ENCODE measurements at places on chromosomes 5 and 9.

DNA sequence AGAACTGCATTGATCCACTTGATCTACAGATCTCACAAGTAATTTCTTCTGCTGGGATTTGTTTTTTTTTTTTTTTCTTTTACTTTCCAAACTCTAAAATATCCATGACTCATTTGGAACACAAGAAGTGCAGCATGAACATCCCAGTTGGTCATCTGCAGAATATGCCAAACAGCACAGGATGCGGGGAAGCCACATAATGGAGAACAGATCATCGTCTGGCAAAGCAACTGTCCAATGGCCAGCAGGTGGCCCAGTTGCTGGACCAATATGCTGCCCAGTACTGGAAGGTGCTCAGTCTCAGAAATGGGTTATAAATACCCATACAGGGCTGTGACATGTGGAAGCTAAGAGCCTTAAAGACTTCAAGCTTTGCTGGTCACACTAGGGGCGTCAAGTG lies 221.3 kb upstream of the TAS2R1 start:
- no peak for DNase-seq

GRCh38 chr5:64794053-64794770 lies 25.5 kb downstream of the CWC27 start:
- no peak for DNase-seq

- peak; percentile 78 for DNase-seq
Observed at GRCh38 chr9:128026255-128026772, 40.8 kb downstream of the NAIF1 start.

DNA sequence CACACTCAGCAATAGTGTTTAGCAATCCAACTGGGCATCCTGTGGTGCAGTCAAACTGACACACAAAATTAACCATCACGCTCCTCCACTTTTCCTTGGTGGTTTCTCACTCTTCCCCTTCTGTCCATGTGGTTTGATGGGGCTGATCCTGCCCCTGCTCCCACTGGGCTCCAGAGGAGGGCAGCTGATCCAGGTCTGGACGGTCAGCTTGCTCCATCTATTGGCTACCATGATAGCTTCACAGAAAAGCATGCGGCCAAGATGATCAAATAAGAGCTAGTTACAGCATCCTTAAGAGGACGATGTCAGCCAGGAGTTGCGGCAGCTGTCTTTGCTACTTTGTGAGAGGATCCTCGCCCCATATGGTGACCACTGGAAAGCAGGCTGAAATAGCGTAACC lies 29.6 kb upstream of the RANBP17 start:
- DNase-seq = no peak

DNA sequence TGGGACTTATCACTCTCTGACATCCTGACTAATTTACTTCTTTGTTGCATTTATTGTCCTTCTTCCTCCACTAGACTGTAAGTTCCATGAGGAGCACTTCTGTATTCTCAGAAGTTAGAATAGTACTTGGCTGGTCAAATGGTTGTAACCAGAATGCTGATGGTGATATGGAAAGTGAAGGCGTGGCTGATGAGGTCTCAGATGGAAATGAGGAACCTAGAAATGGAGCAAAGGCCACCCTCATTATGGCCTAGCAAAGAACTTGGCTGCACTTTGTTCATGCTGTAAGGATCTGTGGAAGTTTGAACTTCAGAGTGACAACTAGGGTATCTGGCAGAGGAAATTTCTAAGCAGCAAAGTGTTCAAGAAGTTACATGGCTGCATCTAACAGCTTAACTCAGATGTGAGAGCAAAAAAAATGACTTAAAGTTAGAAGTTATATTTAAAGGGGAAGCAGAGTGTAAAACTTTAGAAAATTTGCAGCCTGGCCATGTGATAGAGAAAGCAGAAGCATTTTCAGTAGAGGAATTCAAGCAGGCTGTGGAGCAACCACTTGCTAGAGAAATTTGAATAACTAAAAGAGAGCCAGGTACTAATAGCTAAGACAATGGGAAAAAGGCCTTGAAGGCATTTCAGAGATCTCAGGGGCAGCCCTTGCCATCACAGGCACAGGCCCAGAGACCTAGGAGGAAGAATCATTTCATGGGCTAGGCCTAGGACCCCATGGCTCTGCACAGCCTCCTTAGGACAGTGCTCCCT lies 14.9 kb upstream of the SLC22A5 start:
- no peak for DNase-seq

DNA sequence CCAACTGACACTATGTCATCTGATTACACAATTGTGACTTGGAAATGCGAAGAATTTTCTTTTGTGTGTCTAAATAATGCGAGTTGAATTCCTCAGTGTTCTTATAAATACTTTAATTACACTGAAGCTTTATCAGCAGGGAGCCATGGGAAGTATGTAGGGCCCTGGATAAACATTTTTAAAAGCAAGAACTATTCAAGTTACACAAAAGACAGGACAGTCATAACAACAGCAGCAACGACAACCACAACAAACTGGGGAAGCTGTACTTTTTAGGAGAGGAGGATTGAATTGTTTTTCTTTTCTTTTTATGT lies 250.3 kb upstream of the ZNF608 start:
- no peak for DNase-seq

- no peak for DNase-seq
Observed at GRCh38 chr5:158430166-158430797, 571.3 kb upstream of the CLINT1 start.

DNA sequence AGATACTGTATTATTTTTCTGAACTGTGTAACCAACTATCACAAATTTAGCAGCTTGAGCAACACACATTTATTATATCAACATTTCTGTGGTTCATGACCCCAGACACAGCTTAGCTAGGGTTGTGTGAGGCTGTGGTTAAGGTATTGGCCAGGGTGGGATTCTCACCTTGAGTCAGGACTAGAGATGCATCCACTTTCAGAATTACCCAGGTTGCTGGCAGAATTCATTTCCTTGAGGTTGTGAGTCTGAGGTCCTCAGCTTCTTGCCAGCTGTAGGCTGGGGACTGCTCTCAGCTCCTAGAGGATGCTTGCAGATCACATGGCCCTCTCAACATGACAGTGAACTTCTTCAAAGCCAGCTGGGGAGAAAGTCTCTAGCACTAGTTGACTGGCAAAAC lies 122.5 kb upstream of the RASGRF2 start:
- DNase-seq = peak; percentile 7

DNA sequence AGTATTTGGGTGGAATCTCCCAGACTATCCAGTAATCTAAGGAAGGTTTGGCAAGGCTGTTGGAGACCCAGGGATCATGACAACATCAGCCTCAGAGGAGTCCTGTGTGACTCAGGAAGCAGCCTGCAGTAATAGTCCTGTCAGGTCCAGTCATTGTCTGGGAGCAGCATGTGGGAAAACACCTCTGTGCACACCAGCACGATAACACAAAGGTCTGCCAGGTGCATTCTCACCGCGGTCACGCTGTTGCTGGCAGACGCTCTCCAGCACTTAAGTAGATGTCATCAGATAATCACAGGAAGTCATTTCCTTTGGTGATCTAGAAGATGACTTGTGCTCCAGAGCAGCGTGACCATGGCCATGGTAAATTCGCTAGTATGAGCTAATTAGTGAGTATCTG lies 99.2 kb upstream of the IQGAP2 start:
- peak; percentile 28 for DNase-seq

DNA sequence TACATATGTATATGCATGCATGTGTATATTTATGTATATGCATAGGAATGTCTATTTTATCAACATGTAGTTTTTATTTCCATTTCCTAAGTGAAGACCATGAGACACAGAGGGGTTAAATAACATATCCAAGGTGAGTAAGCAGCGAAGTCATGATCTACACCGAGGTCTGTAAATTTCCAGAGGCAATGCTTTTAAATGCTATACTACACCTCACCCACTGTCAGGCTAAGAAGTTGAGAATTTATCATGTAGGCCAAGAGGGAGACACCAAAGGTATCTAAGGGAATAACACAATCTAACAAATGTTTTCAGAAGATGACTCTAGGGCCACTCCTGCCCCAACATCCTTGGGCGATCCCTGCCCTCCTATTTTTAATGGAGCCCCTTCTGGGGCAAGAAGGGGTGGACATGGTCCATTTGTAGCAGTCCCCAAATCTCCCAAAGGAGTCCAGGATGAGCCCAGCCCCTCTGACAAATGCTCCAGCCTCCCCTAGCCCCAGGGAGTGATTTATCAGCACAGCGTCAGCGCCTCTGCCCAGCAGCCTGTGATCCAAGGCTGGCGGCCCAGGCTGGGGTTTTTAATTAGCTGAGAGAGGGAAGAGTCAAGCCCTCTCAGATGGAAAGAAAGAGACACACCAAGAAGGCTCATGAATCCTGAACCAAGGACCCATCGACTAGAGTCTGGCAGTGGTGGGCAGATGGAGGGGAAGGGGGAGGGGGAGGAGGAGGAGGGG lies 339.9 kb downstream of the ASTN2 start:
- DNase-seq = no peak

GRCh38 chr5:144864118-144864517 lies 693.4 kb downstream of the KCTD16 start:
- no peak for DNase-seq

GRCh38 chr5:110852053-110852452 lies 113.2 kb downstream of the SLC25A46 start:
- DNase-seq = no peak

DNA sequence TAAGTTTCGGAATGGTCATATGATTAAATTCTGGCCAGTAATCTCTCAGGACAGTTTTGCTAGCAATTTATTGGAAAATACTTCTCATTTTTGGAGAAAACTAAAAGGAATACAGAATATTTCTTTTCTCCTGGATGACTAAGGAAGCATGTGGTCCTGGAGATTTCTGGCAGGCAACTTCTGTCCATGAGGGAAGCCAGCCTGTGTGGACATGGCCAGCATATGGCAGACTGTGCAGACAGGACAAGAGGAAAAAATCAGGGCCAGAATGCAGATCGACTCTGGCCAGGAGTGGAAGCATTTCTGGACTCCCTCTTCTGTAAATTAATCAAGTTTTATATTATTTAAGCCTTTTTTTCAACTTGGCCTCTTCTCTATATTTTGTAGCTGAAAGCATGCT lies 100.4 kb upstream of the CDH18 start:
- no peak for DNase-seq

DNA sequence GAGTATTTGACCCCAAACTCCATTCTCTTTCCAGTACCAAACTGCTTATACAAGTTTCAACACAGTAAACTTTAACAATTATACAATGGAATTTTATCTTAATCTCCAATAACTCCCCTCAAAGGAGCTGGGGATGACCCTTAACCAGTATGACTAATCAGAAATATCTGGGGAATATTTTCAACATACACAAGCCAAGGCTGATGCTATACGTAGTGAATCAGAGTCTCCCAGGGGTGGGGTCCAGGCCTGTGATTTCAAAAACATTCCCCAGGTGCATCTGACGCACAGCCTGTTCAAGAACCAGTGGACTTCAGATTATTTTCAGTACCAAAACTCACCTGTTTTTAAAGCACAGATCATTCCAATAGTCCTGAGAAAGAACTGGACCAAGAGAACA lies 11.8 kb upstream of the SEMA5A start:
- DNase-seq = no peak

- DNase-seq = no peak
Observed at GRCh38 chr5:1282131-1282992, 12.5 kb downstream of the TERT start.

DNA sequence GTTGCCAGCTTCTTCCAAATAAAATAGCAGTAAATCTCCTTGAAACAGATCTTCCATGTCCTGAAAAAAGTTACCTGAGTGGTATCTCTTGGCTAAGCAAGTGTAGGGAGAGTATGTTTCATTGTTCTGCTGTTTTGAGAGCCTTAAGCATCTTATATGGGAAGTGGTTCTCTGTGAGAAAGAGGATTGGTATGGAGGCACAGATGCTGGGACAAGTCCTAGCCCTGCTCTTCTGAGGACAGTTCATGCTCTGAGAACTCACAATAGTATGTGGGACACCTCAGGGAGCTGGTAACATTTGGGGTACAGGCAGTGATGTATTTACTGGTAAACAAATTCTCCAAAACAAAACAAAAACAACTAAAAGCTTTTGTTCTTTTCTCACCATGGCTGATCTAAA lies 2.0 kb downstream of the PPP3R2 start:
- DNase-seq = no peak

GRCh38 chr9:94157050-94157801 lies 73.0 kb downstream of the PTPDC1 start:
- no peak for DNase-seq

DNA sequence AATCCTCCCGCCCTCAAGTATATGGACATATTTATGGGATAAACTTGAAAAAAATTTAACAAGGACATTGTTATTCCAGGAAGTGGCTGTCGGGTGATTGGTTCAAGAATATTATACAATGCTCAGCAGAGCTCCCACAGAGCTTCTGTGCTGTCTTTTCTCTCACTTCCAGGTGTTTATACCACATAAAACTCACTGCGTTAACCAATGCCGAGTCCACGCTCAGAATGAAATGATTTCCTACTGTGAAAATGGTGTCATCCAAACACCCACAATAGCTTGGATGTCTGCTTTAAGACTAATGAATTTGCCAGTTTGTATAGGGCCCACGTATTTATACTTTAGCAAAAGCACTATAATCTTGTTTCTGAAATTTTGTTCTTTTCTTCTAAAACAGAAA lies 368.2 kb downstream of the NDUFS4 start:
- no peak for DNase-seq

DNA sequence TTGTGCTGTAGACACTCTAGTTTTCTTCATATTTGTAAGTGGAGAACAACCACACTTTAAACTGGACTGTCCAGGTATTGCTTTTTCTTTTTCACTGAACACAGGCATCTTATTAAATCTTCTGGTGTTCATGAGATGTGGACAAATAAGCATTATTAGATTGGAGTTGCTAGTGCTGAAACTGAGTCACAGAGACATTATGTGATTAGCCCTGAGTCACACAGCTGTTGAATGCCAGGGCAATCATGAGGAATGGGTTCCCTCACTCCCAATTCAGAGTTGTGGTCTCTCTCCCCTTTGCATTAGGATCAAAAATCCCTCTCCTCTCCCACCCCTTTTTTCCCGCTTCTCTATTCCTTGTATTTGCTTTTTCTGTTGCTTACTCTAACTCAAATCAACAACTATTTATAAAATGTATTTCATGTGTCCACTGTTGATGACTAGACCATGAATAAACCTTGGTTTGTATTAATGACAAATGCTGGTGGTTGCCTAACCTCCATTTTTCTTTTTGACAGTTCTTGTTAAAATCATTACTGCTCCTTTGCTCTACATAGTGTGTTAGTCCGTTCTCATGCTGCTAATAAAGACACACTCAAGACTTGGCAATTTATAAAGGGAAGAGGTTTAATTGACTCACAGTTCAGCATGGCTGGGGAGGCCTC lies 738.2 kb downstream of the BRINP1 start:
- no peak for DNase-seq

All from stimulated activated CD4-positive, alpha-beta T cell treated with anti-CD3 and anti-CD28 coated beads, Interleukin-4, amount 100 ng/mL, for 24 hours (primary cell).